Activated T-cell treated with anti-CD3 and anti-CD28 coated beads for 1 hour (primary cell): ENCODE measurements at places on chromosomes 4 and X.

- no peak for DNase-seq
These were observed 1594.7 kb downstream of the TECRL start for GRCh38 chr4:62814510-62815047.

DNA sequence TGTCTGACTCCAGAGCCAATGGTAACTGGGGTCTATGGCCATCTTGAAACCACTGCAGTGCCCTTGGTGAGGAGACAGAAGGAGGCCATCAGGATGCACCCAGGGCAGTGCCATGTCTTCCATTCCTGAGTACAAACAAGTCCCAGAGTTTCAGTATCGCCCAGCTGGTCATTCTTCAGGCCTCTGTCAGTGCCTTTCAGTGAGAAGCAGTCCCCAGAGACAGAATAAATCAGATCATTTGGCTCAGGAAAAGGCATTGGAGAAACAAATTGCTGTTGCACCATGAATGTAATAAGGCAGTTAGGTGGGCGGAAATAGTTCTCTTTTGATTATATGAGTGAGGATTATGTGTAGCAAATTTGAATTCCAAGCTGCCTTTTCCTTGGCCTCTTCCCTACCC, 21.3 kb downstream of the ADGRG4 start:
- no peak for DNase-seq

DNA sequence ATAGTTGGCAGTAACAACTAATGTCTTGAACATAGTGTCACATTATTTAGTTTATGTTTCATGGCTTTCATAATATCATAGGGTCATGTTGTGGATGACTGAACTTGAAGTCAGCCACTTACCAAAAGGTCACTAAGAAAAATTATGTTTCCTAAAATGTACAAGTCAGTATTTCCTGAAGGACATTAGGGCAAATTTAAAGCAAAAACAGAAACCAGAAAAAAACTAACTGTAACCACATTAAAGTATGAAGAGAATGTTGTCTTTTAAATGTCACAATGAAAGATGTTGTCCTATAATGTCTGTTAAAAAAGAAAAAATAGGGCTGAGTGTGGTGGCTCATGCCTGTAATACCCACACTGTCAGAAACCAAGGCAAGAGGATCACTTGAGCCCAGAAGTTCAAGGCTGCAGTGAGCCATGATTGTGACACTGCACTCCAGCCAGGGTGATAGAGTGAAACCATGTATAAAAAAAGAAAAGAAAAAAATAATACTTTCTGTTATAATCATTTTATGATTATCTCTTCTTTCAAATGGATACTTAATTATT, 55.8 kb downstream of the HHIP start:
- no peak for DNase-seq

DNA sequence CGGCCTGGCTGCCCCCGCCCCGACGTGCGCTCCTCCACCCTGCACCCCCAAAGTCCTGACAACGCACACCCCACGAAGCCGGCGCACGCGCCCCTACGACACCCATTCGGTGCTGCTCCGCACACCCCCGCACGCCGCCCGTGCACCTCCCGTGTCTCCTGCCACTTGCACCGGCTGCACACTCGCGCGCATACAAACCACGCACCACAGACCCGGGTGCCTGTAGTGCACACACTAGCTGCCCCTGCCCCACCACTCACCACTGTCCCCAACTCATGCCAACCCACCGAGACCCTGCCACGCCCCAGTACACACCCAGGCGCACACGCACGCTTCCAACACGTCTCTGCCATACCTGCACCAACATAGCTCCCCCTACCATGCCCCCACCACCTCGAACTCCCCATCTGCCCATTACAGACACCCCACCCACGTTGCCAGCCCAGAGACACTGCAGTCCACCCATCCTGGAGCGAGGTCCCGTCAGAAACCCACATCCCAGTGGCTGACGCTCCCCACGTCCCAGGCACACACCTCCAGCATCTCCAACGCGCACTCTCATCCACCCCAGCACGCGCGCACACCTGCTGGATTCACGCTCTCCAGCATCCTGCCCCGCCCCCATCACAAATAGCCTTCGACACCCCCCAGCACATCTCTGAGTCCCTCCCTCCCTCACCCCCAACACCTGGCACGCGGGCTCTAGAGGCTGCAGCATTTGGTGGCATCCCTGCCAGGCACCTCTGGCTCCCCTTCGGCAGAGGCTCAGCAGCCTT, 4.2 kb upstream of the DUSP9 start:
- no peak for DNase-seq

DNA sequence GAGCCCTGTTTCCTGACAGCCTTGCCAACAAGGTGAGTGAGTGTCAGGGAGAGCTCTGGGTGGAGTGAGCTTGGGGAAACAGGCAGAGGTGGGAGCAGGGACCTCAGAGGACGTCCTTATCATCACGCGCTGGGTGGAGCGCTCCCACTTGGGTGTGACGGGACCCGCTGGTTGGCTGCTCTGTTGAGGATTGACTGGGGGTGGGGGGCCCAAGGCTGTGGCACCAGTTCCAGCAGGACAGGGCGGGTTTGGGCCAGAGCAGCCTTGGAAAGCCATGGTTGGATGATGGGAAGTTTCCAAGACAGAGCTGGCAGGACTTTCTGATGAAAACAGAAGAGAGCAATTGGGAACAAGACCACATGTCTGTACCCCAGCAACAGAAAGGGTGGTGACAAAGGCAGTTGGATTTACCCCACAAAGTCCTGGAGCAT, 3.0 kb upstream of the PCGF3 start:
- no peak for DNase-seq

DNA sequence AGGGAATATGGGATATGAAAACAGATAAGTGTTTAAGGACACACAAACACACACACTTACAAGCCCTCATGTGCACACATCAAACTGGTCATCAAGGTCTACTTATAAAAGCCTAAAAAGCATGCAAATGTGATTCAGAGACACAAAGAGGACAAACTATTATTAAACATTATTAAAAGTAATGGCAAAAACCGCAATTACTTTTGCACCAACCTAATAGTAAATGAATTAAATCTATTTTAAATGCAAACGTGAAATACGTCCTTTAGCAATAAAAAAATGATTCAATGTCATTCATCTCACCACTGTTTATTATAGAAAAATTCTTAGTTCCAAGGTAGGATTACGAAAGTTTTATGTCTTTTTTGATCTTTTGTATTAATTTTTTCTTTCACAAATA, 91.1 kb upstream of the ARMCX2 start:
- no peak for DNase-seq

- no peak for DNase-seq
These were observed 1254.6 kb downstream of the PCDH18 start for GRCh38 chr4:136277741-136278140.

- DNase-seq = no peak
These were observed 24.1 kb upstream of the TMEM150C start for GRCh38 chr4:82585690-82586435.

DNA sequence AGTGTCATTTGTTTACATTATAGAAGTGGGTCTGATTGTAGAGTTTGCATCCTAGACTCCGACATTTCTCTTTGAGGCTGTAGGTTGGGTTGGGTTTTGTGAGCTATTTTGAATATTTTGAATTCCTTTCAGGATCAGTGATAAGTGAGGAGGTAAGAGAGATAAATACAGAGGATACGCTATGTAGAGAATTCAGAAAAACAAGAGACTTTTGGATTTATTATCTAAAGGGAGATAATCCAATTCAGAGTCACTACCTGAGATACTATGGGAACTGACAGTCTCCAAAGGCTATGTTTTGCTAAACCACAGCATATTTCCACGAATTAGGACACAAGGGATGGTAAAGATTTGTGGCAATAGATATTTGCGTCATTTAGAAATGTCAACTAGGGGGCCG, 16.9 kb upstream of the RAP2C start:
- DNase-seq = no peak

- DNase-seq = no peak
These were observed 6.4 kb upstream of the AP1AR start for GRCh38 chr4:112225157-112225556.

- DNase-seq = no peak
These were observed 42.5 kb downstream of the LAMP2 start for GRCh38 chrX:120426599-120426998.

- DNase-seq = no peak
These were observed 53.3 kb upstream of the NKAP start for GRCh38 chrX:119996600-119997524.

GRCh38 chr4:170729236-170729635, 639.5 kb upstream of the AADAT start:
- DNase-seq = no peak

GRCh38 chr4:109051054-109051453, 251.4 kb downstream of the COL25A1 start:
- DNase-seq = no peak

GRCh38 chr4:169270810-169271691, at the start of gene SH3RF1:
SH3RF1 (minus strand) TSS chr4:169270956; CDS start chr4:169269212, 1,744 bp downstream.
- no peak for DNase-seq

DNA sequence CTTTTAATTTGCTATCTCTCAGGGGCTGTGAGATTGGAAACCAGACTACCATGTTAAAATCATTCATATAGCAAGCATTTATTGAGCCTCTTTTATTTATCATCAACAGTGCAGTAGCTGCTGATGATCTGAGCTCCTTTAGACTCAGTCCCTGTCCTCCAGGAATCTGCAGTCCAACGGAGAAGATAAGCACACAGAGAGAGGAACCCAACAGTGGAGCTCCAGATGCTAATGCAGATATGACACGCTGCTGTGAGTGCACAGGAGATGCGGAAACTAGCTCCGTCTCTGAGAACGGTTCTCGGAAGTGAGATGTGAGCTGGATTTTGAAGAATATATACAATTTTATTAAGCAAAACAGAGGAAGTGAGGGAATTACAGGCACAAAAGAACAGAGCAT, 35.4 kb downstream of the DCHS2 start:
- DNase-seq = no peak

DNA sequence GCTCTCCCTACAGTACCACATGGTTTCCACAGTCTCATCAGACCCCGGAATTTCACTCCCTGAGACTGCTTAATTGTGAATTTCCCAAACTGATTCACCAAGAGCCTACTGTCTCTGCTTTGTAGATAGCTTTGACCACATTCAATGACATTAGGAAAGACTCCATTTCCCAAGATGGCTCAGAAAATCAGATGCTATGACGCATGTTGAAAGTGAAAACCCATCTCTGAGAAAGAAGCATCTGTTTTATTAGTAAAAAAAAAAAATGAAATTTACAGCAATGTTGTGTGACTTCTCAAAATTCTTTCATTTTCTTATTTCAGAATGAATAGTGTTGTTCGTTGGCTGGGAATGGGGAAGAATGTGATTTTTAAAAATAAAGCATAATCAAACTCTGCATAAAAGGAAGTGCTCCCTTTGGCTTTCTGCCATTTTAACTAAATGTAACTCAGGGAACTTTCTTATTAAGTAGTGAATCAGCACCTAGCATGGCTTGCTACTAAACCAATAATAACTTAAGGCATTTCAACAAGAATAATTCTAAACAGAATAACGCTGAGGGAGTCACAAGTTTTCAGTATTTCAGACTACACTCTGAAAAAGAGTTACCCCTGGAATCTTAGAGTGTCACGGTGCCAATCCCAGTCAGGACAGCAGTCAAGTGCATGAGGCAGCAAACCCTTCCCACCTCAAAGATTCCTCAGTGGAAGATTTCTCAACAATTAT, 97.4 kb upstream of the MYOZ2 start:
- no peak for DNase-seq

DNA sequence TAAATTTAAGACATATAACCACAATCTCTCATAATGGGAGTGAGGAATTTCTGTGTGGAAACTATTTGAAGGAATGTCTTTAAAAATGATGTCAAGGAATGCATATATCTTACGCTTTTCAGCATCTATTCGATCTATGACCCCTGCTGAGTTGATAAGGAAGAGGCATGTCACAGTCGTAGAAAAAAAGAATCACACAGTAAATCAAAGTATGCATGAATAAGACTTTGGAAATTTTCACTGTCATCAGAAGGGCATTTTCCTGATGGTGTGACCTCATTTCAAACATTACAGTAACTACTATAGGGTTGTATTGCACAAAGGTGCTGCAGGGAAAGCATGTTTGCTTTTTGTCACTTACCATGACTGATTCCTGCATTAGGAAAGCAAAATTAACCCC, 41.5 kb downstream of the REELD1 start:
- no peak for DNase-seq

- no peak for DNase-seq
These were observed 662 bp downstream of the APBB2 start for GRCh38 chr4:41213625-41214135.

DNA sequence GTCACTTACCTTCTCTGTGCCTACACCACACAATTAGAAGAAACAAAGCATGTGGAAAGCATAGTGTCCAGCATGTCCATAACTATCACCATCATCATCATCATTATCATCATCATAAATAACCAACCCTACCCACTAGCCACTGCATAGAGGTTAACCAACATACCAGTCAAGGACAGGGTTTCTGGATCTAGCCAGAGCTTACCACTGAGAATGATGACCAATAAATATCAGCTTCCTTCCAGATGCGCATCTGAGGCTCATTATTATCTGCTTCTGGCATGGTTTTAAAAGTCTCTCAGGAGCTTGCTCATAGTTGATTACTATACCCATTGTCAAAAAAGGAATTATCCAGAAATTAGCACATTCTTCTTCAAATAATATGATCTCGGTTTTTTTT, 25.5 kb upstream of the MYOZ2 start:
- DNase-seq = no peak

DNA sequence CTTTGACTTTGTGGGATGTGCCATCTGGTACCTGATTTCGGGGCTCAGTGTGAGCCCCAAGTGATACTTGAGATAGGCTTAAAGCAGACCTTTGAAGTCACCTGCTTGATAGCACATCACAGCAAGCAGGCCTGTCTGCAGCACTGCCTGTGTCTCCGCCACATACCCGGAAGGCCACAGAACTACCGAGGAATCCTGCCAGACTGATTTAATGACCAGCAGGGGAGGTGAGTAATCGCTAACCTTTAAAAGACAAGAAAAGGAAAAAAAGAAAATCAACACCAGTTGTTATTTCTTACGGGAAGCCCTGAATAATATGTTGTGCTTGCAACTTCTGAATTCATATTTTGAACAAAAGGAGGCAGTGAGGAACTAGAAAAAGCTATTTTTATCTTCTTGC, 6.8 kb downstream of the PTCHD1 start:
- DNase-seq = no peak

DNA sequence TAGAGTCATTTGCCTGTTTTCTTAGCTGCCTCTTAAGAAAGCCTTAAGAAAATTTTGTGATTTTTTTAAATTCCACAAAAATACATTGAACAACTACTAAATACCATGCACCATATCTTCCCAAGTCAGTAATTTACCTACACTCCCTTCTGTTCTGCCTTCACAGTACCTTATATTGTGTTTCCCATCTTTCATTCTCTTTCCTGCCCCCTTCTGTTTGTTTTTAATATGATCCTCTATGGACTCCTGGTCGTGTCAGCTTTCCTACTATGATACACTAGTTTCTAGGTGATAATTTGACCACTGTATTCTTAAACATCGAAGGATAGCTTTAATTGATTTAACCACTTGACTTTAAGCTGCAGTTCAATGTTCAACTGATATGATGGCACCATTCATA, 297.7 kb upstream of the HAND2 start:
- no peak for DNase-seq

DNA sequence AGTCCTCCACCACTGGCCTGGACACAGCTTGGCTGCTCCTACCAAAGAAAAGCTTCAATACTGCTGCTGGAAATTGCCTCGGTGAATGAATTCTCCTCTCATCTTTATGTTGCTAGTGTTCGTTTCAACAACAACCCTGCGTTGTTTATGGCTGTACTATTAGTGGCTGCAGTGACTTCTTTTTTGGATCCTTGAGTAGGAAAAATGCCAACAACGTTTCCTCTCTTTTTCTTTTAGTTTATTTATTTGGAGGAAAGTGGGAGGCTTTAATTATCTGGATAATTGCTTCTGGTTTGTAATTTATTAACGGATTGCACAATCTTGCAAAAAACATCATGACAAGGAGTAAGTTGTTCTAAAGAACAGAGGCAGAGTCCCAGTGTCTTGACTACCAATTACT, 464.1 kb upstream of the TRAM1L1 start:
- no peak for DNase-seq
